ENCODE measurements at places on chromosomes 2 and 18.

DNA sequence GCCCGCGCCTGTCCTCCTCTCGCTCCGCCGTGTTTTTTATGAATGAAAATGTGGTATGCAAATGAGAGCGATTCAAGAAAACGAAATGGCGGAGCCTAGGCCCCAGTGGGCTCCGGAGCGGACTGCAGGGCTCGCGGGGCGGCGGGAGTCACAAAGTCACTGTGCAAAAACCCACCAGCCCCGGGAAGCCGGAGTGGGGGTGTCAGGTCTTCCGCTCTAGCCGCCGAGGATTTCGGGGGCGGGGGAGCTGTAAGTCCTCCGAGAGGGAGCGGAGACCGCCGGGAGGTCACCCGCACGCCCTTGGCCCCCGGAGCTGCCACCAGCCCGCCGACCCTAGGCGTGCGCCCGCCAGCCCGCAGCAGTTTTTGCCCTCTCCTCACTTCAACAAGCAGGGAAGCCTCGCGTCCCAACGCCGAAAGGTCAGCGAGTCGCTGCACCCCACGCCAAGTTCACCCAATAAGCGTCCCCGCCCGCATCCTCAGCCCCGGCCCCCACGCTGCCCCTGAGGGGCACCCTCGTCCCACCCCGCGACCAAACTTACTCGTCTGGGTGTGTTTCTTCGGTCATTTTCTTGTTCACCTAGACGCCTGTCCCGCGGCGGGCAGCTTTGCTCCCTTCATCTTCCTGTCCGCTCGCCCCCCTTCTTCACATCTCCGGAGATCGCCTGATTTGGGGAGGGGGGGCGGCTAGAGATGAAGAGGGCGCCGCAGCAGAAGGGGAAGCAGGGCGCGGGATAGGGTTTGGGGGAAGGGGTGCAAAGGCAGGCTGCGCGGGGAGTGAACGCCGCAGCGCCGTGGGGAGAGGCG lies 775 bp downstream of the SPRED2 start:
- DNase-seq = peak; percentile 41

- DNase-seq = no peak
Measured at GRCh38 chr18:69830189-69830588, 117.5 kb downstream of the CD226 start.

GRCh38 chr2:230231251-230231650 lies 5.7 kb downstream of the SP140 start:
- peak; percentile 24 for DNase-seq

DNA sequence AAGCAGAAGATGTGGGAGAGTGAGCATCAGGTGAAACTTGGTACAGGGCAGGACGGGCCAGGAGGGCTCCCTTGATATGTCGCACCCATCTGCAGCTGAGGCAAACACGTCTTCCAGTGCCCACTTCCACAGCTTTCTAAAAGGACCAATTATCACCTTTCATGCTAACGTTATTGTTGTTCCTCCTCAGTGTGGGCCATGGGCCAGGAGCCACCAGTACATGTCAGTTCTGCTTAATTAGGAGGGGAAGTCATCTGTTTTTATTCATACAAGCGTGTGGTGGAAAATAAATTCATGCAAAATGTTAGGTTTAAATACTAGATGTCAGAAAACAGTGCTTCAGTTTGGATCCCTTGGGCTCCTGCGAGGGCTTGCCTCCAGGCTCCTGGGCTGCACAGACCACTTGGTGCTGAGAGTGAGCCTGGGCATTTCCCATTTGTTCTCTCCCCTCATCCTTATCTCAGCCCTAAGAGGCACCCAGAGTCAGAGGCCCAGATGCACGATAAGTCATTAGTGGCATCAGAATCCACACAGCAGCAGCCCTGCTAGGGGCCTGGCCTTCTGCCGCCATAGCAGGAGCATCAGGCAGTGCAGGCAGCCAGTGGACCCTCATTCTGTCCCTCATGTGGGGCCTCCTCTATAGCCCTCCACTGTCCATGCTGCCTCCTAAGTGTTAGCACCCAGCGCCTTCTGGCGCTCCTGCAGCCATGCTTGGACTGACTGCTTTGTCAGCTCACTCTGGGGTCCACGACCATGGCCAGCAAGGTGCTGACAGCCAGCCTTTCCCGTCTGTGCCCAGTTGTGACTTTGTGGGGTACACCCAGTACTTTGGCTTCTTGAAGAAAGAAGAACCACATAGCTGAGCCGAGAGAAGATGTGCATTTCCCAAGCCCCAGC lies 539.8 kb upstream of the RAB6C start:
- no peak for DNase-seq

DNA sequence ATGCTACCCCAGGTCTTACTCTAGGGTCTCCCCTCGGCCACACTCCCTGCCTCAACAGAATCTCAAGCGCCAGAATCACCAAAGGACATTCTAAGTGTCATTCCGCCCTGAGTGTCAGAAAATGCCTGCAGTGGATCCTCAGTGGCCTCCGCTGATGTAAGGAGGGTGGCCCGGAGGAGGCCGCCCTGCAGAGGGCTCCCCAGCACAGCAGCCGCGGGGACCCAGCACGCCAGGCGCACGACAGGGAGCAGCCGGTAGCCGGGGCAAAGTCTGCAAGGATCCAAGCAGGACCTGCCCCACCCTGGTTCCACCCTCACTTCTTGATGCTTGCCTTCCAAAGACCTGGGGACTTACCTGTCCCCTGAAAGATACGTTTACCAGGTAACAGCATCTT lies 54.2 kb upstream of the ID2 start:
- no peak for DNase-seq
